ENCODE measurements at places on chromosomes 5 and 9.

- no peak for DNase-seq
Measured at GRCh38 chr5:122713041-122713440, 61.8 kb upstream of the SNX2 start.

DNA sequence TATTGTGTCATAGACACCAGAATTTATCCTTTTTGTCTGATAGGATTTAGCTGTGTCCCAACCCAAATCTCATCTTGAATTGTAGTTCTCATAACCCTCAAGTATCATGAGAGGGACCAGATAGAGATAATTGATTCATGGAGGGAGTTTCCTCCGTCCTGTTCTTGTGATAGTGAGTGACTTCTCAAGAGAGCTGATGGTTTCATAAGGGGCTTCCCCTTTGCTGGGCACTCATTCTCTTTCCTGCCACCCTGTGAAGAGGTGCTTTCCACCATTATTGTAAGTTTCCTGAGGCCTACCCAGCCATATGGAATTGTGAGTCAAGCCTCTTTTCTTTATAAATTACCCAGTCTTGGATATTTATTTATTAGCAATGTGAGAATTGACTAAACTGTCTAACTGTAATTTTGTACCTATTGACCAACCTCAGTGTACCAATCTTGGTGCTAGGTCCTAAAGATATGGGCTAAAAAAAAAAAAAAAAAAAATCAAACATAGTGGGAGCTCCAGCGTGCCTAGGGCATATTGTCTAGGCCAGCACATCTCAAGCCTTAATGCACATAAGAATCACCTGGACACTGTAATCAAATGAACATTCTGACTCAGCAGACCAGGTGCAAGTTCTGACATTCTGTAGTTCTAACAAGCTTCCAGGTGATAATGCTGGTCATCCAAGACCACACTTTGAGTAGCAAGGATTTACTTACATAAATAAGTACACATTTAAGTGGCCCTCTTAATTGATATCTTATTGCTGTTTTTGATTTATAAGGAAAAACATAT lies 30.5 kb downstream of the ST8SIA4 start:
- peak; percentile 1 for DNase-seq

DNA sequence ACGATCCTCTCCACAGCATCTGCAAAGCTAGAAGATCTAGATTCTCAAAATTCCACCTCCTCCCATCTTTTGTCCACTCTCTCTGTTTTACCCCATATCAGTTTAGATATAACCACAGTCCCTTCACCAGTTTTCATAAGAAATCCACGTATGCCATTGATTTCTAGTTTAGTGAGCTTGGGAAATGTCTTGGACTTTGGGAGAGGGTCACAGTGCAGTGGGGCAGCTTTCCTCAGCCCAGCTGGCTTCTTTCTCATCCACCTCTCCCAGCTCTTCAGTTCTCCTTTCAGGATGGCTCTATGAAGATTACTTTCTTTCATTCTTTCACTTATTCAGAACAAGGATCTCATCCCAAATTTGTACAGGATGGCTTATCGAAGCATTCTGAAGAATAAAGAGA lies 203.9 kb upstream of the ADCY2 start:
- DNase-seq = no peak

DNA sequence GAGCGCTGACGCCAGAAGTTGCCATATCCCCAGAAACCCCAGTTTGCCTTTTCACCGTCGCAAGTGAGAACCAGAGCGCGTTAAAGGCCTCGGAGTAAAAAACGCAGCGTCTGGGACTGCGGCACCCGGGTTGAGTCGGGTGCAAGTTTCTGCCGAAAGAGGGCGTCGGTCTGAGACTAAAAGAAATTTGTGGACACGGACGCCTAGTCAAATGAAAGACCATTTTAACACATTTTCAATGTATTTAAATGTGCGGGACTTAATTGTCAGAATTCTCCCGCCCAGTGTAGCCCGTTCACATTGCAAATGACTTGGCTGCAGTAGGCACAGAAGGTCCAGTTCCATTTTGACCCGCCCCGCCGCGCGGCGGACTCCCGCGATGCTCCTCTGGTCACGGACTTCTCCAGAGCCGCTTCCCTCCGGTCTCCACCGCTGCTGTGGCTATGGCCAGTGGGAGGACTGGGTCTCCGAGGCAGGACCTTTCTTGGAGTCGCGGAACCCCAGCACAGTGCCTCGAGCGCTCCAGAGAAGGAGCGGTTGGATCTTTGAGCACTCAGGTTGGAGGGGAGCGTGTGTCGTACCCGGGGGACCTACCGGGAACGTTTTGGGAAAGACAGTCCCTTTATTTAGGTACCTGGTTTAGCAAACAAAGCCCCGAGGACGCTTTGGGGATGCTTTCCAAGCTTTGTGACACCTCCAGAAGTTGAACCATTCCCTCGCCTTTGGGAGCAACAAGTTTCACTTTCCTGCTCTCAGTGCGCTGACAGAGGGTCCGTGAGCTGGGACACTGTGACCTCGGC lies 1.2 kb upstream of the NPR3 start:
- peak; percentile 9 for DNase-seq

DNA sequence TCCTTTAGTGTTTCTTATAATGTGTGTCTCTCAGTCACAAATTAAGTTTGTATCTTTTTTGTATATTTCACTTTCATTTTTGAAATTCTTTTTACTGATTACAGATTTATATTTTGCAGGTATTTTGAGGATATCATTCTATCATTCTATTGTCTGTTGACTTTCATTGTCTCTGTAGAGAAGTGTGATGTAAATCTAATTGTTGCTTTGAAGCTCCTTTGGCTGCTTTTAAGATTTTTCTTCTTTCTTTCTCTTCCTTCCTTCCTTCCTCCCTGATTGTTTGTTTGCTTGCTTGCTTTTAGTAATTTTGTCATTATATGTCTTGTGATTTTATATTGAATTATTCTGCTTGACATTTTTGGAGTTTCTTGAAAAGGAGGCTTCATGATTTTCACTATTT lies 75.3 kb upstream of the MAST4 start:
- no peak for DNase-seq

- no peak for DNase-seq
Measured at GRCh38 chr9:90368241-90368640, 274.4 kb downstream of the DIRAS2 start.

GRCh38 chr5:170537451-170538095 lies 33.8 kb downstream of the KCNIP1 start:
- no peak for DNase-seq

GRCh38 chr9:113341712-113342410 lies 1.8 kb upstream of the WDR31 start:
- no peak for DNase-seq

DNA sequence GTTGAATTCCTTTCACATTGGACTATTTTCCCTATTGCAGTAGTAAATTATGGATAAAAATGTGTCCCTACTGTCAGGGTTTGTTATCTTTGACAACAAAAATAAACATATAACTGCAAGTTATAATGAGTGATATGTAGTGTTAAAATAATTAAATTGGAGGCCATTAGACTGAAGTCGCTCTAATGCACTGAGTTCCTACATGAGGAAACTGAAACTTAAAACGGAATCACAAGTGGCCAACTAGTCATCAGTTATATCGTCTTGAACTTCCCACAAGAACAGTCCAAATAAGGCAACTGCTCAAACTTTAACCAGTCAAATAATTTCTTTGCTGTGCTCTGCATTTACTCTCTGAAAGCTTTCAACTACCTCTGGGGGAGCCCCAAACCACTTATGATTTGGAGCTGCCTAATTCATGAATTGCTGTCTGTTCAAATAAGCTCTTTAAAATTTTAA lies 2.1 kb upstream of the IFT74 start:
- DNase-seq = no peak

- no peak for DNase-seq
Measured at GRCh38 chr5:5309645-5310044, 112.8 kb upstream of the ICE1 start.

- DNase-seq = no peak
Measured at GRCh38 chr5:55817030-55817429, 34.1 kb upstream of the IL31RA start.

DNA sequence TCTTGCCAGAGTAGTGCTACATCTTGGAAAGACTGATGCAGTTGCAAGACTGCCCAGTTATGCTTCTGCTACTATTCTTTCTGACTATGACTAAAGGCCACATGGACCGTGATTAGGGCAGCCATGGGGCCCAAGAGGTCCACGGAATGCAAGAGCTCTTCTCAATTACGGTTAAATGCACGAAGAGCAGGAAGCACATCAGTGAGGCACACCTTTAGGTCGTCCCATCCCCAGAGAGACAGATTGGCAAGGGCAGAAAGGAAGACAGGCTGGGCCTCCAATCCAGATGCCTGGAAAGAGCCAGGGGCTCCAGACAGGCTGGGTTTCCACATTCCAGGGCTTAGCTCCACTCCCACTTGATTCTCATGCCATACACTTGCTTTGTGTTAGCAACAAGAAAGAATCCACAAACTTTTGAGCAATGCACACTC lies 132.3 kb upstream of the SLIT3 start:
- no peak for DNase-seq

GRCh38 chr5:153267506-153267905 lies 223.0 kb upstream of the GRIA1 start:
- no peak for DNase-seq
